Stimulated activated CD8-positive, alpha-beta memory T cell treated with anti-CD3 and anti-CD28 coated beads, Interleukin-15, amount 100 ng/mL, for 48 hours (primary cell): ENCODE measurements at places on chromosomes 4 and X.

DNA sequence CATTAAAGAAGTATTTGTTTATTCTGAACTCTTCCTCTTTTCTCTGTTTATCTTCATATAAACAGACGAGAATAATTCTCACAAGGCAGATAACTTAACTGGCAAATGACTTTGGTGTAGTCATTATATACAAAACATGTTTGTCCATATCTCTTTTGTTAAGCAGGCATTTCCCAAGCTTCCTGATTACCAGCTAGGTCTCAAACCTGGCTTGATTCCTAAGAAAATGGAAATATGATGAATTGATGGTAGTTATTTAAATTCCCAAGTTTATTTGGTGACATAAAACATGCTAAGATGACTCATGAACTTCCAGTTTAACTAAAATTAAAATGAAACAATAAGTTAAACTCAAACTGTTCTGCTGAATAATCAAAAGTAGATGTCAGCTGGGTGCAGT lies 96.8 kb downstream of the ARSJ start:
- no peak for DNase-seq

GRCh38 chr4:102543030-102543928 lies 42.1 kb downstream of the NFKB1 start:
- no peak for DNase-seq

- peak; percentile 20 for DNase-seq
These were observed 3.0 kb upstream of the ATP1B4 start for GRCh38 chrX:120358737-120359456.

GRCh38 chr4:144171697-144172096 lies 31.2 kb upstream of the GYPA start:
- DNase-seq: no peak

- no peak for DNase-seq
These were observed 21.5 kb upstream of the GATB start for GRCh38 chr4:151782296-151782695.

DNA sequence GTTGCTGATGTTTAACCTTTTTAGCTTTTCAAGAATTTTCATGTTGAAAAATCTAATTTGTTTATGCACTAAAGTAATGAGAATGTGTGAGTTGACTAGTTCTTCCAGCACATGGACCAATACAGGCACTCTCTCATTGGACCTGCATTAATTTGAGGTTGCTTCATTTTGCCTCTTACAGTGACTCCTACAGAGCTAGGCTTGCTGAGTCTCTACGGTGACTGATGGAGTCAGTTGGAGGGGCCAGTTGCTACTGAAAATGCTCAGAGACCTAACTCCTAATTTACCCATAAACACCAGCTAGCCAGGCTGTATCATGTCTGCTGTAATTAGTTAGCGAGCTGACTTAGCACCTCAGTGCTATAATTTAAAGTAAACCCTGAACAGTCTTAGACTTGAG lies 10.9 kb downstream of the MTHFD2L start:
- DNase-seq: no peak

GRCh38 chr4:128277856-128278255 lies 9.8 kb downstream of the PGRMC2 start:
- DNase-seq: no peak

DNA sequence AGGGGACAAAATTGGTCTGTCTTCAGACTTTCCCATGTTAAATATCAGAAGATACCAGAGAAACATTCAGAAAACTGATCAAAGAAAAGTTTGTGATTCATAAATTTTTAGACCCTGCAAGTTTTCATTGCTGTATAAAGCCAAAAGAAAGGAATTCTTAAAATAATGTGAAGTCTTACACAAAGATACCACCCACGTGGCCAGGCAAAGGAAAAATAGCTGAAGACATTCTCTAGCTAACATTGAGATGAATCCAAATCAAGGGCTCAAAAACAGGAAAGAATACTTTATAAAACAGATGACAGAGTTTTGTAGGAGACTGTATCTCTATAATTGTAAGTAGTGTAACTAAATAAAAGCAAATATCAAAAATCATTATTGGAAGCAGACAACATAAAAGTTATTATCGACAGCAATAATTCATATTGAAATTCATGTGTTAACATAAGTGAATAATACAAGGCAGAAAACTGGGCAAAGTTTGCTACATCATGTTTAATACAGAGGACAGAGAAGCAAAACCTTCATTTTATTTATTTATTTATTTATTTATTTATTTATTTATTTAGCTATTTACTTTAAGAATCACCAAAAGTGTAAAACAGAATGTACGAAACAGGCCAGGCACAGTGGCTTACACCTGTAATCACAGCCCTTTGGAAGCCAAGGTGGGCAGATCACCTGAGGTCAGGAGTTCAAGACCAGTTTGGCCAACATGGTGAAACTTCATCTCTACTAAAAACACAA lies 204.6 kb upstream of the SLIT2 start:
- no peak for DNase-seq

GRCh38 chr4:121685257-121685656 lies 11.5 kb downstream of the ANXA5 start:
- no peak for DNase-seq

GRCh38 chr4:4406455-4407298 lies 19.8 kb downstream of the NSG1 start:
- no peak for DNase-seq

GRCh38 chr4:184498598-184498997 lies 24.2 kb upstream of the IRF2 start:
- no peak for DNase-seq

GRCh38 chr4:88621763-88622327 lies 29.6 kb downstream of the HERC3 start:
- no peak for DNase-seq

GRCh38 chr4:86561256-86561655 lies 32.9 kb upstream of the PTPN13 start:
- DNase-seq: no peak

DNA sequence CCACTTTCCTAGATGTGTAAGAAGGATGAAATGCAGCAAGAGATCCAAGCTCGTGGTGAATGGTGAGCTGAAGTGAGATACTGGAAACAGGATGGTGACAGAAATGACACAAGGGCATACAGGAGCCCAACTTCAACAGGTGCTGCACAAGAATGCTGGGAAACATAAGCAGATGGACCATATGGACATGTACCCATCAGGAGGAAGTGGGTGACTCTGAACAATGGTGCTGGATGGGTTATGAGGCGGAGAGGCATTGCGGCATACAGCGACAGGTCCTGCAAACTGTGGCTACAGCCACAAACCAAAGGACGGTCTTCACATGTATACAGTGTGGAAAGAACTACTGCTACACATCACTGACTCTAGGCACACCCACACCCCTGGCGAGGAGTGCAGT lies 265.7 kb downstream of the CAMK2D start:
- no peak for DNase-seq

DNA sequence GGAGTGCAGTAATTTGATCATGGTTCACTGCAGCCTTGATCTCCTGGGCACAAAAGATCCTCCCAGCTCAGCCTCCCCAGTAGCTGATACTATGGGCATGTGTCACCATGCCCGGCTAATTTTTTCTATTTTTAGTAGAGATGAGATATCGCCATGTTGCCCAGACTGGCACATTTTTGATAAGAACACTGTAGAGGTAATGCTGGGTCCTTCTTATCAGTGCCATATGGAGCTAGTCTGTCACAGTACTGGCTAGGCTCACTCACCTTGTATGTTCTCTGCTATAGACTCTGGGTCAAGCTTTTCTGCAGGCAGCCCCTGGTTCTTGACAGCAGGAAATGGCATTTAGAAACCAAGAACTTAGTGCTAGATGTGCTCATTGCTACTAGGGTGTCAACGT lies 53.9 kb downstream of the BCOR start:
- no peak for DNase-seq

GRCh38 chr4:115334736-115335411 lies 221.5 kb upstream of the NDST4 start:
- no peak for DNase-seq

DNA sequence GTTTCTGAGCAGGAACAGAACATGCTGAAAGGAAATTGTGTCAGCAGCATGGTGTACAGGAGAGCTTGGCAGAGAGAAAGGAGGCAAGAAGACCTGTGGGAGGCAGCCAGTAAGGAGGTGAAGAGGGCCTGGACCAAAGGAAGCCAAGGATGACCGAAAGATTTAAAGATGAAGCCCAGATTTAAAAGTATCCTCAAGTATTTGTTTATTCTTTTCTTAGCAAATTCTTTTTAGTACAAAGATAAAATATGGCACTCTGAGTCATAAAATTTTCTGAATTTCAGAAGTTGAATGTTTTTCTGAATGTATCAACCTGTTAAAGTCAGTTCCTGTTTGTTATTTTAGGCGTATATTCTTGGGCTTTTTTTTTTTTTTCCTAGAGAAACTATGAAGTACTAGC lies 3.5 kb downstream of the PKD2 start:
- no peak for DNase-seq

GRCh38 chr4:21387683-21388082 lies 560.9 kb downstream of the KCNIP4 start:
- DNase-seq: no peak

DNA sequence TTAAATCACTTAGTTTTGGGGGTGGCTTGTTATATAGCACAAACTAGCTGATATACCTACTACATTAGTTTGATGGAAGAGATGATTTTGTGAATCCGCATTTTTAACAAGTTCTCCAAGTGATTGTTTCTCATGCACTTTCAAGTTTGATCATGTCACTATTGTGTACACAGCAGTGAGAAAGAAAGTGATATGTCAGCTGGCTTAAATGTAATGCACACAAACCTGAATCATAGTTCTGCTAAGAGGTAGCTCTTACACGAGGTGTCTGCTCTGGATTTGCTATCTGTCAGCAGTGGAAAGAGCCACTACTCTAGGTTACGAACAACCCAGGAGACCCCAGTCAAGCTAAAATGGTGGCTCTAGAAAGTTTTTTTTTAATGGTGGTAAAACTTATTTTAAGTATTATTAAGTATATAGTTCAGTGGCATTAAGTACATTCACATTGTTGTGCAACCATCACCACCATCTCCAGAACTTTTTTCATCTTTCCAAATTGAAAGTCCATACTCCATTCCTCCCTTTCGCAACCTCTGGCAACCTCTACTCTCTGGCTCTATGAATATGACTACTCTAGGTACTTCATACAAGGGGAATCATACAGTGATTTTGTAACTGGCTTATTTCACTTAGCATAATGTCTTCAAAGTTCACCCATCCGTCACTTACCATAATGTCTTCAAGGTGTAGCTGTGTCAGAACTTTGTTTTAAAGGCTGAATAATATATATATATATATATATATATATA lies 147.3 kb downstream of the HS6ST2 start:
- DNase-seq: no peak

DNA sequence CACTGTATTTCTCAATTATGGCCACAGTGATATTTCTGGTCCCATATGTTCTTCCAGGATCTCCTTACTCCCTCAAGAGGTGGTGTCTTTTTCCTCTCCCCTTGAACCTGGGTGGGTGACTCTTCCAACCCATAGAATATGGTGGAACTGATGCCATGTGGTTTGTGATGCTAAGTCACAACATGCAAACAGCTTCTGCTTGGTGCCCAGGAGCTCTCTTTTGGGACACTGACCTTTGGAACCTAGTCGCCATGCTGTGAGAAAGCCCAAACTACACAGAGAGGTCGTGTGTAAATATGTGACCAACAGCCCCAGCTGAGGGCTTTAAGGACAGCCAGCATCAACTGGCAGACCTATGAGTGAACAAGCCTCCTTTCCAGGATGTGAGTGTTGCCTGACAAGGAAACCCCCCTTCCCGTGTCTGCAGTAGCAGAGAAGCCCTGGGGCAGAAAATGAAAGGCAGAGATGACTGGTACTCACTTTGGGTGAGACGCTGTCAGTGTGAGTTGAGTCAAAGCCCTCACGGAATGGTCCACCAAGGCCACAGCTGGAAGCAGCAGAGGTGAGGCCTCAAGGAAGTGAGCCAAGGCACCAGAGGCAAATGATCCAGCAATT lies 223.4 kb downstream of the BCOR start:
- DNase-seq: peak; percentile 63

DNA sequence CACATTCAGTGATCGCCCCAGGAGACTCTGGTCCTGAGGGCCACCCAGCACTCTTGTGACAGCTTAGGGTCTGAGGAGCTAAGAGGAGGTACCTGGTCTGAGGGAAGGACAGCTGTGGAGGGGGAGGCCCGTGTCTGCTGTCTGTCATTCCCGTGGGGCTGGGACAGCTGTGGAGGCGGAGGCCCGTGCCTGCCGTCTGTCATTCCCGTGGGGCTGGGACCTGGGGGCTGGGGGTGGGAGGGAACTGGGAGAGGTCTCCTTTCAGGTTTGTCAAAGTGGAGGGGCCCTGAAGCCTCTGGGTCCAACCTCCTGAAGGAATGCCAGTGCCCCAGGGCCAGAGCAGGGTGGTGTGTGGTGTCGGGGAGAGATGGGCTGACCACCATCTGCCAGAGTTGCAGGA lies 45.0 kb upstream of the ADRA2C start:
- DNase-seq: no peak

- DNase-seq: no peak
These were observed 288.0 kb downstream of the ASMT start for GRCh38 chrX:1902901-1903235.

GRCh38 chr4:16117164-16117563 lies 33.3 kb upstream of the PROM1 start:
- no peak for DNase-seq
